ENCODE measurements at places on chromosomes 2 and 18.

DNA sequence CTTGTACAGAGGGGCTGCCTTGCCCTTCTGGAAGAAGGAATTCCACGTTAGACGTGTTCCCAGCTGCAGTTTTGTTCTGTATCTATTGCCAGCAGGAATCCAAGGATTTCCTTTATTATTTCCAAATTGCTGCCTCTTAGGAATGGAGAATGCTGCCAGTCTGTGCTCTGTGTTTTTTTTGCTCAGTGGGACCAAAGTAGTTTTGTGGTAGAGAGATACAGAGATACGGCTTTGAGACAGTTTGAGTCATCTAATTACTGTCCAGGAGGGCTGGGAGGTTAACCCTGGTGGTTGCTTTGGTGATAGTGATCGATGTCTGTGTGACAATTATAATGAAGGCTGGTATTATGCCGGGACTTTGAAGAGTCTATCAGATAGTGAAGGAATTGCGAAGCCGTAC, 26.3 kb downstream of the ASAP2 start:
- DNase-seq: no peak

DNA sequence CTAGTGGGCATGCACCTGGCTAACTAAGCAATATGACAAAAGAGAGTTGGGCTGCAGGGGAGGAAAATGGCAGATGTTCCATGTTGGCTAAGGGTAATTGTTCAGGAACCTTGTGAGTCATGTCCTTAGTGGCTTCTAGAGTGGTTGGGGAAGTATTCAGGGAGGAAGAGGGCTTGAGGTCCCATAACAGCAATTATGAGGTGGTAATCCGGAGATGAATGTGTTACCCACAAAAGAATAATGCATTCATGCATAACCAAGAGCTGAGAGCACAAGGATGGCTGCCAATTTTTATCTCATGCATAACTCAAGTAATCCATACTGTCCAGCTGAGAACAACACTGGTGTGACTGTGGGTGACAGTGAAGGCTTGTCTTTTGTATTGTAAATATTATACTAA, 42.9 kb downstream of the TMEFF2 start:
- DNase-seq: peak; percentile 88

GRCh38 chr2:170774074-170774473, 3.9 kb downstream of the ERICH2 start:
- no peak for DNase-seq

DNA sequence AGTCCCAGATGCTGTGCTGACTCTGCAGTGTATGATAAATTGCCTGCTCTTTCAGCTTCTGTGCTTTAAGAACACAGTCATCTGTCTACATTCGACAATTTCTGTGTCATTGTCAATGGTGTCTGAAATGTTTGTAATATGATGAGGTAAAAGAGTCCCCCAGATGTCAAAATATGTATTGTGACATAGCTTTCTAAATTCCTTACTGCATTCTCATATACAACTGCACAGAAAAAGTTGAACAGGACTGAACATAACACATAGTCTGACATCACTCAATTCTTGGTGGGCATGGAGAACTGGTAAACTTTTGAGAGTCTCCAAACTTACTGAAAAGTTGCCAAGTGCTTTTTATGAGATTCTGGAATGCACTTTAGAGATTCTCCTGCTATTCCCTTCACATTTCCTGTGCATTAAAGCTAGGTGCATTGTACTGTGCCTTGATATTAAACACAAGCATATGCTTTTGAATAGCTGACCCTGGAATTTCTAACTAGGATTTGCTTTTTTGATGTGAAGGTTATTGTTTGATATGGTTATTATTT, 48.1 kb upstream of the ARHGAP28 start:
- peak; percentile 45 for DNase-seq

- DNase-seq: peak; percentile 50
These were observed 179.0 kb downstream of the BARD1 start for GRCh38 chr2:214630402-214631045.

- DNase-seq: no peak
These were observed 2.4 kb upstream of the POU3F3 start for GRCh38 chr2:104851291-104852089.

- DNase-seq: no peak
These were observed 545.9 kb upstream of the GCFC2 start for GRCh38 chr2:76256458-76257088.

- DNase-seq: no peak
These were observed 16.7 kb downstream of the ARHGEF4 start for GRCh38 chr2:130853391-130853790.

DNA sequence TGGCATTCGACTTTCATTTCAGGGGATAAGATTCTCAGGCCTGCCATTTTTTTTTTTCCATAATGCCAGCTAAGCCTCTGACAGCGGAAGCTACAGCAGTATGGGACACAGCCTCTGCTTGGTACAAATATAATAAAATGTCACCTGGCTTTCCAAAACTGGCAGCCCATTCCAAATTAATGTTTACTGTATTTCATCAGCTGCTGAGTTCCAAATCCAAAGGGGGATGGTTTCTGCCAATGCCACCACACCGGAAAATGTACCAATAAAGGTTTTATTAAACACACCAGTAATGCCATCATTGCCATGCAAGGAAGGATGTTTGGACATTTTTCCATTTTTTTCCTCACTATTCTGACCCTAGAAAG, 275.8 kb upstream of the CCDC68 start:
- no peak for DNase-seq

GRCh38 chr18:2425426-2426317, 145.6 kb downstream of the METTL4 start:
- DNase-seq: peak; percentile 48

DNA sequence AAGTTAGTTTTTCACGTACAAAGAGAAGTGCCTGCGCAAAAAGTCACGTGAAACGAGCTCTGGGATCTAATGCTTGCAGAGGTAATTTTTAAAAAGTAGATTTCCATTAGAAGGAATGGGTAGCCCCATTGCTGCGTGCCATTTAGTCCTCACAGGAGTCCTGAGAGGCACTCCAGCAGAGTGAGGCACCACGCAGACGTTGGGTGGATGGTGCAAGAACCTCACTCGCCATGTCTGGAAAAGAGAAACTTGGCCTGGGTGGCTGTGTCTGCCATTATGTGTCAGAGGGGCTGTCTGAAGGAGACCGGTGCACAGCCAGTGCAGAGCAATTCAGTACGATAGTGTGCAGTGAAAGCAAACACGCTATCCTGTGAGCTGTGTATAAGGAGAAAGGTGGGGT, 1.8 kb upstream of the HDAC4 start:
- no peak for DNase-seq

- DNase-seq: peak; percentile 34
These were observed 719 bp downstream of the SMAD2 start for GRCh38 chr18:47929681-47930198.

DNA sequence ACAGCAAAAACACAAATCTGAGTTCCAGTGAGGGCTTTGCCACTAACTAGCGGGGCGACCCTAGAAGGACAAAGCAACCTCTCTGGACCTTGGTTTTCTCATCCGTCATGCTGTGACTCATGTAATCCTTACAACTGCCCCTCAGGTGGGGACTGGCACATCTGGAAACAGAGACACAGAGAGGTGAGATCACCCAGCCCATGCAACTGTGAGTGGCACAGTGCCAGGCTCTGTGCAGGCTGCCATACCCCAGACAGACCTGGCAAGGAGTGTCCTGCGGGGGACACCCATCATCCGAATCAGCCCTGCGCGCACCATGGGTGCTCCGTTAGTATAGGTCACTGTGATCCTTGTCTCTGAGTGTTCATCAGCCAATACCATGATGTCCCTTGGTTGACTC, 198.3 kb downstream of the SMAD7 start:
- DNase-seq: no peak

GRCh38 chr2:121748202-121748601, 7.2 kb upstream of the TSN start:
- peak; percentile 35 for DNase-seq

DNA sequence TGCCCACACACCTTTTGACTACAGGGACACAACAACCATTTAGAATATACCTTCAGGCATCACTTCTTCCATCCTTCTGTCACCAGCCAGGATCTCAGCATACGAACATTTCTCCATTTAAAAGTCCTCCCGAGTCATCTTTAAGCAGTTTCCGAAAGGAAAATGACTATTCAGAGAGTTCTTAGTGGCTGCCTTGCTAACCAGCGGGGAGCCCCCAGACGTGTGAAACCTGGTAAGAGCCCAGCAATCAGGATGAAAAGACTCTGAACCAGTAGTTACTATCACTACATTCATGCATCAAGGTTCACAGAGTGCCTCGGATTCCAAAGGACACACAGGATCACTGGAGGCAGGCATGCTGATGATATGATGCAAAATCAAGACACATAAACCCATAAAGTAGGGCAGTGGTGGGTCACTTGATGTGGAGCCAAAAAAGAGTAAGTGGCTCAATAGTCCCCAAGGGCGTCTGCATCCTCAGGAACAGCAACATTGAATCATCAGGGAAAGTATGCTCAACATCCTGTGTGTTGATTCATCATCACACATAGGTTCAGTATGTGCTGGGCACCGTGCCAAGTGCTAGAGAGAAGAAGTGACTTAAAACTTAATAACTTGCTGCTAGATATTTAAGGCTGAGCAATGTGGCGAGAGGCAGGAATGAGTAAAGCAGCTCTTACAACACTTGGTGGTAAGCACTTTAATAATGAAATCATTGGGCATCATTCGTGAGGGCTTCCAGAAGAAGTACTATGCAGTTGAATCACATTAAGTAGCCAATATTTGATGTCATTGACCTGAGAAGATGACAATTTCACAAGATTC, 4.4 kb downstream of the CCL20 start:
- peak; percentile 100 for DNase-seq

DNA sequence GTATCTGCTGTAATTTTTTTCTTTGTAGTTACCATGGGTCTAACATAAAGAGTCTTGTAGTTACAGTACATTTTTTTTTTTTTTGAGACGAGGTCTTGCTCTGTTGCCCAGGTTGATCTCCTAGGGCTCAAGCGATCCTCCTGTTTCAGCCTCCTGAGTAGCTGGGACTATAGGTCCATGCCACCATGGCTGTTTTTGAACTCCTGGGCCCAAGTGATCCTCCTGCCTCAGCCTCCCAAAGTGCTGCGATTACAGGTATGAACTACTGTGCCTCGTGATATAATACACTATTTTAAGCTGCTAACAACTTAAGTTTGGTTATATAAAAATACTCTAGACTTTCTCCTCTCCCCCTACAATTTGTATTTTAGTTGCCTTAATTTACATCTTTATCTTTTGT, 46.3 kb downstream of the ASB1 start:
- DNase-seq: no peak

DNA sequence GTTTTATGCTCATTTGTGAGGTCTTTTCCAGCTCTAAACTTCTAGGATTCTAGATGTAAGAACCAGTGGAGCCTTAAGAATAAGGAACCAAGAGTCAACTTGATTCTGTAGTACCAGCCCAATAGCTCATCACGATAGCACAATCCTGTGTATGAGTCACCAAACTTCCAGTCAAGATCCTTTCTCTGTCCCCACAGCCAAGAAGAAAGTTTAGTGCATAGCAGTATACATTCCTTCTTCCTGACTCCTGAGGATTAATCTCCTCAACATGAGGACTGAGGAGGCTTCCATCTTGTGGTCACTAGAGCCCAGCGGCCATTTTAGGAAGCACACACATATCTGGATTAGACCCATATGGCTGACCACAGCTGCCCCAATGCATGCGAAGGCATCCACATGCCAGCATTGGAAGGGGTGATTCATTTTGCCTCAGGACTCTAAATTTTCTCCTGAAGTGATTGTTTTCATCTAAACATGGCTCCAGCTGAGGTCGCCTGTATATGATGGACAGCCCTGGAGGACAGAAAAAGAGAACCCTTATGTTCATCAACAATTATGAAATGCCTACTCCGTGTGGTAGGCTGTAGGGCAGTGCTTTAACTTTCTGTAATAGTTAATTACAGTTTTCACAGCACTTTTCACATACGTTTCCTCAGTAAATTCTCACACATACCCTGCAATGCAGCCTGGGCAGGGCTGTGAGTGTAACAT, 53.5 kb downstream of the RASGRP3 start:
- peak; percentile 98 for DNase-seq

- no peak for DNase-seq
These were observed 209.8 kb upstream of the SPOPL start for GRCh38 chr2:138291805-138292204.

DNA sequence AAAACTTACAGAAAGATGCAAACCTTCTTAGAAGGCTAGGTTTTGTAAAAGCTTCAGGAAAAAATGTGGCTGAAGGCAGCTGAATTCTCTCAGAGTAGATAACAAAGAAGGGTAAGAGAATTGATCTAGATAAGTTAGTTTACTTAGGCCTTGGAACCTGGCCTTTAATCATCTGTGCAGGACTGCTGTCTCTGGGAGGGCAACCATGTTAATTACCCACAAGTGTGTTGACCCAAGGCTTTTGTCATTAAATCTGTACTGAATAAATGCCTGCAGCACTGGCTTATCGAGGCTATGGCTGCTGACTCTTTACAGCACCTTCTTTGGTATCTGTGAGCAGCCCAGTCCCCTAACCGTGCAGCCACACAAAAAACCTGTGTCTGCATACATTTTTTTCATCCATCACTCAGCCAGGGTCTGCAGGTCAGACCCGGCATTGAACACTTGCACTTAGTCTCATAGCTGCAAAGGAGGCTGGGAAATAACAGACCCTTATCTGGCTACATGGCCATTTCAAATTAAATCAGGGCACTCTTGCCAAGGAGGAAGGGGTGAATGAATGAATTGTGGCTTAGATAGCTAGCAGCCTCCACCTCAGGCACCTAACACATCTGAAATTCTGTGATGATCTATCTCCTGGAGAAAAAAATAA, 120.2 kb upstream of the MSH2 start:
- DNase-seq: no peak

GRCh38 chr18:12747530-12748315, 44.9 kb downstream of the PSMG2 start:
- DNase-seq: peak; percentile 31

DNA sequence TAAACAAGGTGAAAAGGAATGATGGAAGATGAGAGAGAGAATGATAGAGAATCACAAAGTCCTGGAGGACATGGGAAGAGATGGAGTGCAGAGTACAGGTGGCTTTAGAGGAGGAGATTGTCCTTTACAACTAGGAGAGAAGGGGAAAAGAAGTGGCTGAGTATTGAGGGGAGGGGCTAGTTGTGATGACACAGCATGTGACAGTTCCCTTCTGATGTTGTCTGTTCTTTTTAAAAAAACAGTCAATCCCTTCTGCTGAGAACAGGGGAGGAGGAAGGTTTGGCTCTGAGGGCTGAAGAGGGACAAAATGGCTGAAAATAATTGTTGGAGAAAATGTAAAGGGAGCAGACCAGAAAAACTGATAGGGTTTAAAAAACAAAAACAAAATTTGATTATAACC, 44.0 kb downstream of the STEAP3 start:
- DNase-seq: no peak

DNA sequence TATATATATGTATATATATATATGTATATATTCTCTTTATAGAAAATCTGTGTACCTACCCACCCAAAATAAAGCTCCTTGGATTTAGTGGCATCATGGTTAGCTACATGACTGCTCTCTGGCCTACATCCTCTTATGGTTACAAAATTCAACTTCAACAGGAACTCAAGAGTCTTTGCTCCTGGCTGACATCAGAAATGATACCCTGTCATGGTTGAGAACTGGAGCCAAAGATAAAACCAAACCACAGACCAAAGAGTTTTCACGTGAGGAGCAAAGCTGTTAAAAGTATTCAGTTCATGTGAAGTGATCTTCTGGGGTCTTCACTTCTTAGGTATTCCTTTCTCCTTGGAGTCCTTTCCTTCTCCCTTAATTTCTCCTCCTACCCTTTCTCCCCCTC, 476.3 kb downstream of the SOX11 start:
- no peak for DNase-seq

- no peak for DNase-seq
These were observed 909.6 kb downstream of the DSC3 start for GRCh38 chr18:30132959-30133358.

GRCh38 chr18:8350628-8351027, 258.6 kb upstream of the RAB12 start:
- DNase-seq: no peak

Data from fibroblast of skin of right quadriceps (primary cell).